Motor neuron (in vitro differentiated cells): ENCODE measurements at places on chromosomes 1 and 21.

DNA sequence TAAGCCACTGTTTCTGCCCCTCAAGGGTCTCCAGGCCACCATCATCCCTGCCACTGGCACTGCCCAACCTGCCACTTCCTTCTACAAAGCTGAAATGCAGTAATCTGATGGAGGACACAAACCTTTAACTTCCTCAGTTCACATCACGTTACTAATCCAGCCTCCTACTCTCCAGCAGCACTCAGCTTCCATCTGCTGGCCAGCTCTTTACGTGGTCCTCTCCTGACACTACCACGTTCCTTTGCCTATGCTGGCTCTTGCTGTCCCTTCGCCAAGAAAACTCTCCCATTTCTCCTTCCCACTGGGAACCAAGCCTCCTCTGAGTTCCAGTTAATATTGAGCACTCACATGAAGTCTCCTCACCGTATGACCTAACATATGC, 124.0 kb downstream of the EDEM3 start:
- ATAC-seq, result no peak

DNA sequence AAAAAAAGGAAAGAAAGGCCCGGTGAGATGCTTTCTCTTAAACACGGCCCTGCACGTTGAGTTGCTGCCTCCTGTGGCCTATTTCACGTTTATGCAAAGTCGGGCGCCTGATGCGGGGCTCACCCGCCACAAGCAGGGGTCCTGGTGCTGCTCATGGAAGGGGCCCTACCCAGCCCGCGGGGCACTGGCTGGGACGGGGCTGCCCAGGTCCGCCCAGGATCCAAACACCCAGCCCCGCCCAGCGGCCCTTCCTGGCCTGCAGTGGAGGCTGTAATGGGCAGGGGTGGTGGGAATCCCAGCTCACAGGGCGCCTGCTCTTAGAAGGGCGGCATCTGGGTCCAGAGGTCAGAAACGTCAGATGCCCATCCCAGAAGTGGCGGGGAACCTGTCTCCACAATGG, 1.6 kb downstream of the COL6A2 start:
- peak; percentile 38 for ATAC-seq

DNA sequence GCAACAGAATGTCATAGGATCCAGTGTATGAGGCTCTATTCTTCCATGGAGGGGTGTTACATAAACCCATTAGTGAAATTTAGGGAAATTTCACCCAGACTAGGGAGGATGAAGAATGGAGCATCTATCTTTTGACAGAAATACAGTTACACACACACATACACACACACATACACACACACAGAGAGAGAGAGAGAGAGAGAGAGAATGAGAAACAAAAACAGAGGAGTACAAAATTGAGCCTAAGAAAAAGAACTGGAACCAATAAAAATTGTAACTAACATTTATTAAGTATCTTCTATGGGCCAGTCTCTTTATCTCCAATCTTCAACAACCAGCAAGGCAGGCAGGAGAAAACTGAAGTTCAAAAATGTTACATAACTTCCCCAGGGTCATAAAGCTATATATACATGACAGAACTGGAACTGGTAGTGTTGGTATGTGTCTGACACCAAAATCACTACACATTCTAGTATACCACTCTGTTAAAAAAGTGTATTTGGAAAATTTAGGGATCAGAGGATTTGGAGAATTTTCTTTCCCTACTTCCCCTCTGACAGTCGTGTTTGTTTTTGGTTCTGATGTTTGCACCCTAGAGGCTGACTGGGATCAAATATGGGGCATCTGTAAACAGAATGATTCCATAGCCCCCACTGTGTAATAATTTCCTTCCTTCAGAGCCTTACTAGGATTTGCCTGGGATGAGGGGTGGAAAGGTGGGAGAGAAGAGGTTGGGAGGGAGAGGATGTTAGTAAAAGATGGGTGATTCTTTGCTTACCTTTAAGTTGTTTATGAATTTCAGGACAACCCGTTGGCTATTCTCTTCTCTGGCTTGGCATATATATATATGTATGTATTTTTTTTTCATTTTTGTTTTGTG, 1.0 kb upstream of the ZFYVE9 start:
- no peak for ATAC-seq

GRCh38 chr1:210233495-210234328, 1.1 kb downstream of the SERTAD4 start:
- peak; percentile 59 for ATAC-seq

GRCh38 chr1:66359269-66359668, 174.7 kb upstream of the SGIP1 start:
- ATAC-seq, result peak; percentile 84

DNA sequence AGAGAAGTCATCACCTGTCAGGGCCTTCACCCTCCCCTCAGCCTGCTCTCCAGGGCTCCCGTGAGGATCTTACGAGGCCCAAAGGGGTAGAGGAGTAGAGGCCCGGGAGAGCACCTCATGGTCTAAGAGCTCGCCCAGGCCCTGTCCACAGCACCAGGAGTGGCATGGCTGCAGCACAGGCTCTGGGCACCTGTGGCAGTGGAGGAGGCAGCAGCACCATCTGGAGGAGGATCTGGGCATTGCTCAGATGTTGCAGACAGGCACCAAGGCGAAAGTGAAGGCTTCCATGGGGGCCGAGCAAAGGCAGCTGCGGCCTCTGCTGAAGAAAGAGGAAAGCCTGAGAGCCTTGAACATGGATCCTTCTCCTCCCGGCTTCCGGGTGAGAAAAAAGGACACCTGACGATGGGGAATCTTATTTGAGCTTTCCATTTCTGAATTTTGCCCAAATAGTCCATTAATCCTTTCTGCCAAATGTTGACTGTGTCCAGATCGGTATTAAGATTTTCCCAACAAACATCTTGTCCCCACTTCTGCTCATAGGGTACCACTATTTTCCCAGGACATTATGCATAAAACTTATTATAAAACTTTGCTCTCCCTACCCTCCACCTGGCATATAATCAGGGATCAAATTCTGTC, 604.7 kb downstream of the PTPRC start:
- no peak for ATAC-seq
